Naive thymus-derived CD8-positive, alpha-beta T cell (primary cell): ENCODE measurements at places on chromosomes 11 and 22.

DNA sequence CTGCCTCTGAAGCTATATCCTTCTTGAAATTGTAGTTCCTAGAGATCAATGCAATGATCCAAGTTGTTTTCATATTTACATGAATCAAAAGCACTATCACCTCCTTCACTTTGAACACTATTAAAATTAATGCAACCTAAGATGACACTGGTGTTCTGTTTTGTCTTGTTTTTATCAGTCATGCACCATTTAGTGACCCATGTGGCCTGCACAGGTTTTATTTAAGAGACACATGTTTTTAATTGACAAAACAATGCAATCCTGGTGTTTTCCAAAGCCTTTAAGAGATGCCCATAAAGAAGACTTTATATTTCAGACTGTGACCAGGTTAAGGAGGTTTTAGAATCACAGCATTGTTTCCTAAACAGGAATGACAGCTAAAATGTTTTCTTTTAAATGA, 177.5 kb downstream of the FAM181B start:
- no peaks in the 10 kb centered on the region for H3K4me1 ChIP-seq
- no peak for DNase-seq
- peaks cover 3% of the 10 kb centered on the region for H3K27me3 ChIP-seq
- H3K36me3 ChIP-seq, result no peaks in the 10 kb centered on the region

GRCh38 chr11:86574493-86575207, 97.8 kb downstream of the ME3 start:
- DNase-seq, result no peak
- no peaks in the 10 kb centered on the region for H3K36me3 ChIP-seq
- no peaks in the 10 kb centered on the region for H3K4me1 ChIP-seq
- H3K4me3 ChIP-seq, result no peak overlapping the region

DNA sequence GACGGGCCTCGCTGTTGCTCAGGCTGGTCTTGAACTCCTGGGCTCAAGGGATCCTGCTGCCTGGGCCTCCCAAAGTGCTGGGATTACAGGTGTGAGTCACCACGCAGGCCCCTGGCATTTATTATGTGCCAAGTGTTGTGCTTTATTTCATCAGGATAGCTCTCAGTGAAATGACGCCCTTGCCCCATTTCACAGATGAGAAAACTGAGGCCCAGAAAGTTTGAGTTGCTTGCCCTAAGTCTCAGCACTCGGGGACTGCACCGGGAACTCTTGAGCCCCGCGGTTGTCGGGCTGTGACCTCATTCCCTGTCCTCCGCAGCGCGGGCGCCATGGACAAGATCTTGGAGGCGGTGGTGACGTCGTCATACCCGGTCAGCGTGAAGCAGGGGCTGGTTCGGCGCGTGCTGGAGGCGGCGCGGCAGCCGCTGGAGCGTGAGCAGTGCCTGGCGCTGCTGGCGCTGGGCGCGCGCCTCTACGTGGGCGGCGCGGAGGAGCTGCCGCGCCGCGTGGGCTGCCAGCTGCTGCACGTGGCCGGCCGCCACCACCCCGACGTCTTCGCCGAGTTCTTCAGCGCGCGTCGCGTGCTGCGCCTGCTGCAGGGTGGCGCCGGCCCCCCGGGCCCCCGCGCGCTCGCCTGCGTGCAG, 7.3 kb downstream of the USP35 start:
- no peak overlapping the region for H3K4me3 ChIP-seq
- H3K36me3 ChIP-seq, result no peaks in the 10 kb centered on the region
- peaks cover 30% of the 10 kb centered on the region for H3K4me1 ChIP-seq
- no peaks in the 10 kb centered on the region for H3K27me3 ChIP-seq
- no peak for DNase-seq

DNA sequence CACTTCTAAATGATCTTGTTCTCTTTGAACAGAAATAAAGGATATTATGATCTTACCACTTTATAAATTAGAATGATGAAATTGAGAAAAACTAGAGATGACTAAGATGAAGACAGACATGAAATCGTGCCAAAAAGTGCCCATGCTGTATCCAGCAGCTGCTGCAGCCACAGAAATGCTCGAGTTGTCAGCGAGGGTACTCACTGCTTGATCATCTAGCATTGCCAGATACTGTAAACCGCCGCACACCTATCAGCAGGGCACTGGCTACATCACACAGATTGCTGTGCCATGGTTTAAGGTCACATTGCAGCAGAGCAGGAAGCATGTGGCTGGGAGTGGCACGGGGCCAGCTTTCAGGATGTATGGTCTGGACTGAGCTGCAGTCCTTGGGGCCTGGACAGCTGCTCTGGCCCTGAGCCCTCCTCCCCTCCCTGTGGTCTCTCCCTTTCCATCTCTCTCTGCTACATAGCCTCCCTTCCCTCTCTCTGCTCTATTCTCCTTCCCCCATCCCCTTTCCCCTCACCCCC, 51.0 kb upstream of the SEPTIN5 start:
- H3K4me1 ChIP-seq, result no peaks in the 10 kb centered on the region
- H3K27ac ChIP-seq, result no peak overlapping the region
- no peak overlapping the region for H3K4me3 ChIP-seq
- no peak for DNase-seq

DNA sequence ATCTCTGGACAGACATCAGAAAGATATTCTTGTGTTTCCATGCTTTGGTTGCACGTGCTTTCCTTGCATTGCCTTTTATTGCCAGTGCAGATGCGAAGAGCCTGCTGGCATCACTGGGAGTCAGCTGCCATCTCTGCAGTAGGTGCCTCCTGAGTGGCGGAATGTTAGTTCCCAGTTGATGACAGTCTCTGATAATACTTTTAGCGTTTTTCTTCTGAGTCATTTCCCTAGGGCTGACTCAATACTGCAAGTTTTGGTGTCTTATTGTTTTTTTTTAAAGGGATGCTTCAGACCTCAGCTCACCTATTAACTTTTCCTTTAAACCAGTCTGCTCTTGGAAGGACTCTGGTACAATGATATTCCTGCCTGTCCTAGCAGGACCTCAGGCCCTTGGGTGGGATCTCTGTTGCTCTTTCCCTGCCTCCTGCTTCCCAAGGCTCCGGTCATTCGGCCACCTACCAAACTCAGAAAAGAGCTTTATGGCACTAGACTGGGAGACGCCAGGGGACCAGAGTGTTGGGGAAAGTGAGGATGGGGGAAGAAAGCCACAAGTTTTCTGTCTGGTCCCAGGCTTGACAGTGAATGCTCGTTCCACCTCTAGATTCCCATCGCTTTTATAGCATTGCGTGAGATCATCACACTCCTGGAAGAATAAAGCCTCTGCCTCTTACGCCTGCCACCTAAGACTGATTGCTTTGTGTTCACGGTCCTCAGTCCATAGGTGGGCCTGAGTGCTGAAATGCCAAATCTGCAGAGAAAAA, 308.7 kb downstream of the DDX10 start:
- H3K4me1 ChIP-seq, result no peaks in the 10 kb centered on the region
- no peak overlapping the region for H3K27ac ChIP-seq
- no peak for DNase-seq
- no peak overlapping the region for H3K4me3 ChIP-seq

- DNase-seq, result no peak
- peaks cover 2% of the 10 kb centered on the region for H3K36me3 ChIP-seq
- no peak overlapping the region for H3K27ac ChIP-seq
- H3K4me1 ChIP-seq, result peaks cover 9% of the 10 kb centered on the region
- no peaks in the 10 kb centered on the region for H3K27me3 ChIP-seq
- H3K4me3 ChIP-seq, result no peak overlapping the region
Observed at GRCh38 chr11:9862981-9863380, 199.1 kb downstream of the SWAP70 start.

DNA sequence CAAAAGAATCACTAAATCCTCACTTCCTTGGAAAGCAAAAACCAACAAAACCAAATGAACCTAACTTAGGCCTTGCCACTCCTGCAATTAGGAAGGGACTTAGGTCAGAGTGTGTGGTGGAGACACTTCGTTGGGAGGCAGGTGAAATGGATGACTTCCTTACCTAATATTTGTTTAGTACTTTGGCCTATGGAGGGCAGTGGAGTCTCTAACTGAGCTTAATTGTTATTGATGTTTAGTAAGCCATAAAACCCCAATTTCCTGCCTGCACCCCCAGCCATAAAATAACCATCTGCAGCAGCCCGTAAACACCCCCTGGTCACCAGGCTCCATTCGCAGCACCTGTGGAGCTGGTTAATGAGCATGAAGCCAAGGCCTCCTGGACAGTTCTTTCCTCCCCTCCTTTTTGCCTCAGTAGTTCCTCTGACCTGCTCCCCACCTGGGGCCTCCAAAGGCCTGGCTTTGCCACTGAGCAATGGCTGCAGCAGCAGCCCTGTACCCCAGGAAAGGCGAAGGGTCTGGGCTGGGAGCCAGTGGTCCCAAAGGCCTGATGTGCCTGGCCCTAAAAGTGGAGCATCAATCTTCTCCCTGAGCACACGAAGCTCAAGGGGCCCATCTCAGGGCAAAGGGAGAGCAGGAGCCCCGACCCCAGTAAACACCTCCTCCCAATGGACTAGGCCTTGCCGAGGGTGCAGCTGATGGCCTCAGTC, 15.6 kb upstream of the SYT13 start:
- no peaks in the 10 kb centered on the region for H3K4me1 ChIP-seq
- H3K27me3 ChIP-seq, result peaks cover 2% of the 10 kb centered on the region
- no peaks in the 10 kb centered on the region for H3K36me3 ChIP-seq
- H3K4me3 ChIP-seq, result no peak overlapping the region
- H3K27ac ChIP-seq, result no peak overlapping the region

DNA sequence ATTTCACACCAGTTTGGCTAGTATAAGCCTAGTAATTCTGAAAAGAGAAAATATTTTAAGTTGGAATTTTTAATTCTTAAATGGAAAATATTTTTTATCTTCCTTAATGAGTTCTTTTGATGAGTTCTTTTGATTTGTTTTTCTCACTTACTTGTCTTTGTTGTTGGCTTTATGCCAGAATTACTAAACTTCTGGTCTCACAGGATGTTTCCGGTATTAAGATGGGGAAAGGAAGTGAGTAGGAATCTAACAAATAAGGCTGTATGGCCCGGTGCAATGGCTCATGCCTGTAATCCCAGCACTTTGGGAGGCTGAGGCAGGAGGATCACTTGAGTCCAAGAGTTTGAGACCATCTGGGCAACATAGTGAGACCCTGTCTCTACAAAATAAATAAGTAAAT, 106.4 kb downstream of the ARHGAP42 start:
- H3K27ac ChIP-seq, result no peak overlapping the region
- no peak overlapping the region for H3K4me3 ChIP-seq
- no peaks in the 10 kb centered on the region for H3K27me3 ChIP-seq

- H3K4me3 ChIP-seq, result no peak overlapping the region
- H3K36me3 ChIP-seq, result no peaks in the 10 kb centered on the region
- DNase-seq, result no peak
- H3K27me3 ChIP-seq, result no peaks in the 10 kb centered on the region
Observed at GRCh38 chr22:44990810-44991209, 19.0 kb downstream of the PHF21B start.

GRCh38 chr22:46633334-46633890, 13.2 kb downstream of the GRAMD4 start:
- no peaks in the 10 kb centered on the region for H3K27me3 ChIP-seq
- H3K36me3 ChIP-seq, result no peaks in the 10 kb centered on the region
- no peaks in the 10 kb centered on the region for H3K4me1 ChIP-seq
- no peak for DNase-seq
- H3K27ac ChIP-seq, result no peak overlapping the region
- H3K4me3 ChIP-seq, result no peak overlapping the region

- no peak overlapping the region for H3K27ac ChIP-seq
- no peaks in the 10 kb centered on the region for H3K27me3 ChIP-seq
- H3K4me3 ChIP-seq, result no peak overlapping the region
- no peaks in the 10 kb centered on the region for H3K4me1 ChIP-seq
Observed at GRCh38 chr11:109772892-109773291, 320.3 kb upstream of the ZC3H12C start.

GRCh38 chr11:27860811-27861210, 160.6 kb upstream of the BDNF start:
- H3K27ac ChIP-seq, result no peak overlapping the region
- peaks cover 3% of the 10 kb centered on the region for H3K27me3 ChIP-seq
- no peak overlapping the region for H3K4me3 ChIP-seq
- H3K4me1 ChIP-seq, result no peaks in the 10 kb centered on the region
- H3K36me3 ChIP-seq, result no peaks in the 10 kb centered on the region

DNA sequence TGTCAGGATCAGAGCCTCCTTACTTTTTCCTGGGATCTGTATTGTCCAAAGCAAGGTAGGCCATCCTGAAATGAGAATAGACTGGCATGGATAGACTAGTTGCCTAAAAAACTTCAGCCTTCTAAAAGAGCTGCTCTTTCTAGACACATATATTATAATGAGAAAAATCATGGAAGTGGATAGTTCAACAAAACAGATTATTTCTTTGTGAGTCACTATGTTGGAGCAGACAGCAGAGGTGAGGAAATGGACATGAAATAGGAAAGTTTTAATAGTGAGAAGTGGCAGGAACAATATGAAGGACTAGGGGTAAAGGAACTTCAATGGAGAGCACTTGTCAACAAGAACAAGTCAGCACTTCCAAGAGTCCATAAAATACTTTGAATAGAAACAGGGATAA, 101.9 kb upstream of the ANO3 start:
- H3K4me3 ChIP-seq, result no peak overlapping the region
- H3K27ac ChIP-seq, result no peak overlapping the region
- no peak for DNase-seq
- H3K4me1 ChIP-seq, result no peaks in the 10 kb centered on the region
- no peaks in the 10 kb centered on the region for H3K36me3 ChIP-seq

- H3K27me3 ChIP-seq, result no peaks in the 10 kb centered on the region
- no peak overlapping the region for H3K4me3 ChIP-seq
- no peaks in the 10 kb centered on the region for H3K36me3 ChIP-seq
- H3K27ac ChIP-seq, result no peak overlapping the region
- no peak for DNase-seq
Observed at GRCh38 chr11:119700536-119701346, 28.3 kb downstream of the NECTIN1 start.

DNA sequence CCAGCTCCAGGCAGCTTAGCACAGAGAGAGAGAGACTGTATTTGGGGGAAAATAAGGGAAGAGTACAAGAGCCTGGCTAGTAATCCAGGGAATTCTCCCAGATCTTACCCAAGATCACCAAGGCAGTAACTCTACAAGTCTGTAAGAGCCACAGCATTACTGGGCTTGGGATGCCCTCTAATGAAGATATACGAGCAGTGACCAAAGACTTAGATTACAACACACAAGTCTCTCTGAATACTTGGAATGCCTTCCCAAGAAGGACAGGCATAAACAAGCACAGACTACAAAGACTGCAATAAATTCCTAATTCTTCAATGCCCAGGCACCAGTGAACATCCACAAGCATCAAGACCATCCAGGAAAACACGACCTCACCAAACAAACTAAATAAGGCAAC, 17.7 kb downstream of the DNAJC24 start:
- H3K36me3 ChIP-seq, result peaks cover 28% of the 10 kb centered on the region
- no peak for DNase-seq
- H3K27ac ChIP-seq, result no peak overlapping the region
- H3K4me1 ChIP-seq, result peaks cover 25% of the 10 kb centered on the region

- H3K27ac ChIP-seq, result no peak overlapping the region
- no peaks in the 10 kb centered on the region for H3K4me1 ChIP-seq
- no peak for DNase-seq
- no peak overlapping the region for H3K4me3 ChIP-seq
Observed at GRCh38 chr22:17815703-17816254, 41.5 kb upstream of the BID start.

DNA sequence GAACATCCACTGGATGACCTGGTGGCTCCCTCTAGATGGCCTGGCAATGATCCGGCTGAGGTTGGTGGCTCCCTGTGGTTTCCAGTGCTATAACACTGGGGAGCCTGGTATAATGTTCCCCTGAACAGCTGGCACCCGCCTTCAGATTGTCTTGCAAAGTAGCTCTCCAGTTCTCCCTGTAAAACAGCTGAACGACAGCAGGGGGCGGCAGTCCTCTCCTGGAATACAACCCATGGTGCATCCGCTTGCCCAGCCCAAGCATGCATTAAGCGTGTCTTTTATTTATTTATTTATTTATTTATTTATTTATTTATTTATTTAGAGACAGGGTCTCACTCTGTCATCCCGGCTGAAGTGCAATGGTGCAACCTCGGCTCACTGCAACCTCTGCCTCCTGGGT, 258.9 kb downstream of the BUD13 start:
- no peaks in the 10 kb centered on the region for H3K4me1 ChIP-seq
- H3K36me3 ChIP-seq, result no peaks in the 10 kb centered on the region
- H3K4me3 ChIP-seq, result no peak overlapping the region
- no peak for DNase-seq
- H3K27ac ChIP-seq, result no peak overlapping the region
